Hematopoietic multipotent progenitor cell treated with erythropoietin and hydrocortisone succinate and interleukin-3 and kit ligand, for 15 days (in vitro differentiated cells): ENCODE measurements at places on chromosomes 4 and X.

DNA sequence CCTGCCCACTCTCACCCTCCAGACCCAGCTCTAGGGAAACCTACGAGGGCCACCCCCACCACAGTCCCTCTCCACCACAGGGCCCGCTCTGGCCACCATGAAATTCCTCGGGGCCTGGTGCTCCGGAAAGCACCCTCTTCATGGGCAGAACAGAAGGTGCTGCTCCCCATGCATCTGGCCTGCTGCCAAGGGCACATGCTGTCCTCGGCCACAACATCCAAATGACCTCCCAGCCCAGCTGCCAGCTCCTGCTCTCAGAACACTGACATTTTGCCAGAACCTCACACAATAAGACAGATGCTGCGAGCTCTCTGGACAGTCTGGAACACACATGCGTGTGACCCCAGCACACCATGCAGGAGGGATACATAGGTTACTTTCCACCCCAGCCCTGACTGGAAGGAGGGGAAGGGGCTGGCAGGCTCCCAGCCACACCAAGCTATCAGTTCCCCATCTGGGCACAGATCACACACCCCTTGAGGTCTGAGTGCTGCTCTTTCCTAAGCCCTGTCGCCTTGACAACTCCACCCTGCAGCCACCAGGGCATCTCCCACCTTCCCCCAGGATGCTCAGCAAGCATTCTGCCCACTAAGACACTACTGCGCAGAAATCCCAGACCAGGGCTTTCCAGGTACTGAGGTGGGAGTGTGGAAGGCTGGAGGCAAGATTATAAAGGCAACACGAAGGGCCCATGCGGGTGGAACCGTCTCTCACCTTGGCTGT lies 5.8 kb downstream of the CCNQ start:
- no peak for DNase-seq

GRCh38 chr4:38734446-38734845 lies 48.3 kb downstream of the TLR10 start:
- DNase-seq, result no peak

- no peak for DNase-seq
Observed at GRCh38 chr4:105194328-105195231, 47.9 kb downstream of the TET2 start.

DNA sequence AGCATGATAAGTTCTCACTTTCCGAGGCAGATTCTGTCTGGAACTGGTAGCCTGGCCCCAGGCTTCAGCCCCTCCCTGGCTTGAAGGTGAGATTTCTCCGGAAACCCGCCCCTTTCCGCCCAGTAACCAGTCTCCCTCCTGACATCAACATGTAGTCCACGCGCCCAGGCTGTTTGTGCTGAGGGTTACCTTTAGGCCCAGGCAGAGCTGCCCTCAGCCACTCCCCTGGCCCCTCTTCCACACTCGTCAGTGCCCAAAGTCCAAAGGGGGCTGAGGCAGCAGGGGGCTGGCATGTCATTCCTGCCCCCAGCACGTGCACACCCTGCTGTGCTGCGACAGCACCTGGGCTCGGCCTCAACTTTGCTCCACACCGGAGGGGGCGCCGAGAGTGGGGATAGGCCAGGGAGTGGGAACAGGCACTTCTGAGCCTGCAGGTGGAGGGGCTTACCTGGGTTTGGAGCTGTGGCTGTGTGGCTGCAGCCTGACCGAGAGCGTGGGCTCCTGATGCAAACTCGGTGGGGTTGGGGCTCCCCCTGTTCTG lies 69.5 kb upstream of the ANK2 start:
- DNase-seq, result no peak

- no peak for DNase-seq
Observed at GRCh38 chr4:47218631-47219030, 187.3 kb downstream of the GABRB1 start.
